GM03348 (cell line): ENCODE measurements at places on chromosomes 4 and X.

- DNase-seq: no peak
Observed at GRCh38 chr4:1496116-1496642, 89.9 kb upstream of the NKX1-1 start.

GRCh38 chrX:138775517-138775916 lies 64.0 kb upstream of the FGF13 start:
- peak; percentile 33 for DNase-seq

DNA sequence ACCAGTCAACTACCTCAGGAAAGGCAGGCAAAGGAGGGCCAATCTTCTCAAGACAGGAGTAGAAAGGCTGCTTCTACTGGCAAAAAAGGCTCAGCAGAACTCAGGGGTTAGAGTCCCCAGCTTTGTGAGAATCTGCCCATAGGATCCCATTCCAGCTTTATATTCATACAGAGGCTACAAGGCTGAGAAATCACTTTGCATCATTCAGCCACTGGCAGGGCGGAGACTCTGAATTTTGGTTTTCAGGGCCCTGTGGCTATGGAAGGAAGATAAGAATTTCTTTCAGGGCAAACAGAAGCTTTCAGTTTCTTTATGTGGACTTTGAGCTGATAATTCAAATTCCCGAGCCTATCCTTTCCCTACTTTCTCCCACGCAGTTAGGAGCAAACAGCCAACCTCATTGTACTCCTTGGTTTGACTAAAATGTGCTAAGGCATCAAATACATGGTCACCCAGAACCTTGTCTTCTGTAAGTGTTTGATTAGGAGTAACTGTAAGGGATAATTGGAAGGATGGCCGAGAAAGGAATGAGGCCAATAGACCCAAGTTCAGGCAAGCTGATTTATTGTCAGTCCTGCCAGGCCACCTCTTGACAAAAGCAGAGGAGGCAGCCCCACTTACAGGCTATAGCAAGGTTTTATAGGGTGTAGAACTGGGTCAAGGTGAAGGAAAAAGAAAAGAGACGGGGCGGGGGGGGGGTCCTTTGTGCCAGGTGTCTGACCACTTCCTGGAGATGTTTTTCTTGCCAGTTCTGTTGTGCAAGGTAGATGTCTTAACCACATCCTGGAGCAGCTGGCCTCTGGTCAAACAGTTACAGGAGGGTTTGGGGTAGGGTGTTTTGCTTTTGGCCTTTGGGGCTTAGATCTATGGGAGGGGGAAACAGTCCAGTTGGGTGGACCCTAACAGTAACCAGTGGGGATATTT lies 165.3 kb upstream of the PPP1R2C start:
- no peak for DNase-seq

GRCh38 chr4:78568640-78569305 lies 17.2 kb downstream of the ANXA3 start:
- DNase-seq: peak; percentile 12

DNA sequence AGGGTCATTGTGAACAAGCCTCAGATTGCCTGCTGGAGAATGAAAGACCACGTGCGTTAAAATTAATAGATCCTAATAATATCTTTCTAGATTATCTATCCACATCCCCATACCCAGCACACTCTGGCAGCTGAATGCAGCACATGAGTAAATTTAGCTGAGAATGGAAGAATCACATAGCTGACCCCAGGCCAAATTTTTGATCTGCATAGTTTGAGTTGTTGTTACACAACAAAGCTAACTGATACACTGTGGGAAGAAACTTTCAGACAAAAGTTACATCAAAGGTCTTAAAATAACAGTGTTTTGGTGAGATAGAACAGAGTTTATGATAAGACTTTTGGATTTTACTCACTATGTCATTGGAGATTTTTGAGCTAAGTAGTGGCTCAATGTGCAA lies 72.4 kb upstream of the ANXA10 start:
- DNase-seq: no peak

GRCh38 chr4:150960818-150961217 lies 54.3 kb downstream of the LRBA start:
- DNase-seq: peak; percentile 18

GRCh38 chrX:53479301-53479700 lies 45.1 kb upstream of the HSD17B10 start:
- no peak for DNase-seq

GRCh38 chr4:140151699-140152012 lies 2.3 kb downstream of the MAML3 start:
- DNase-seq: peak; percentile 80

DNA sequence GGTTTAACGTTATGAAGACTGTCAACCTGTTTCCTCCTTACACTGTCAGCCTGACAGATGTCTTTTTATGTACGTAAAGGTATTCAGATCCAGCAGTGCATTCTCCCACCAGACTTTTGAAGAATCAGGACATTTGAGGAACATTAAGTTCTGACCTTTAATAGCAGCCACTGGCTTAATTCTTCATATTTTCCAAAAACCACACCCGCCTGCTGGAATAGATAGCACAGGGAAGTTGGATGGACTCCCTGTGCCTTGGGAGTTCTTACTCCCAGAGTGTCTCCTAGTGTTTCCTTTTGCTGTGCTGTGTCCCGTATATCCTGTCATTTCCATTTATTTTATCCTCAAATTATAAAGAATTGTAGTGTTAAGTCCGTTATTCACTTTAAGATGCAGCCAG lies 94.5 kb downstream of the AFF1 start:
- DNase-seq: no peak

DNA sequence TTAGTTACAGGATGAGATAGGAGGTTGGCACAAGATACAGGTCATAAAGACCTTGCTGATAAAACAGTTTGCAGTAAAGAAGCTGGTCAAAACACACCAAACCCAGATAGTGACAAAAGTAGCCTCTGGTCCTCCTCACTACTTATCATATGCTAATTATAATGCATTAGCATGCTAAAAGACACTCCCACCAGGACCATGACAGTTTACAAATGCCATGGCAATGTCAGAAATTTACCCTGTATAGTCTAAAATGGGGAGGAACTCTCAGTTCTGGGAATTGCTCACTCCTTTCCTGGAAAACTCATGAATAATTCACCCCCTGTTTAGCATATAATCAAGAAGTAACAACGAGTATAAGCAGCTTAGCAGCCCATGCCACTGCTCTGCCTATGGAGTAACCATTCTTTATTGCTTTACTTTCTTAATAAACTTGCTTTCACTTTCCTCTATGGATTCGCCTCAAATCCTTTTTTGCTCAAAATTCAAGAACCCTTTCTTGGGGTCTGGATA lies 1254.4 kb downstream of the PCDH7 start:
- DNase-seq: no peak

DNA sequence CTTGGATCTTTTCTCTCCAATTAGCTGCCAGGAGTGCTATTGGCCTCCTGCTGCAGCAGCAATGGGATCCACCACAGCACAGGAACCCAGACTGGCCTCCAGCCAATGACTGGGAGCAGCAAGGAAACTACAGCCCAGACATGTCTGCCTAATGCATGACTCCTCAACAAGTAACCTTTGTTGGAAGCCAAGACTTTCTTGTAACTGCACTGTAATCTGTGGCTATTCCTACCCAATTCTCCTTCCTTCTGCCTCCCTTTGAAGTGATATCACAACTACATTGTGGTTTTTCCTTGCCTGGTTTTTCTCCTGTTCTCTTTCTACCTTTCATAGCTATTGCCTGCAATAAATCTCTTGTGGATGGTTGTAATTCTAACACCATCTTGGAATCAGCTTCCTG lies 39.8 kb downstream of the SNCA start:
- DNase-seq: peak; percentile 15

GRCh38 chr4:23747281-23747735 lies 142.5 kb downstream of the PPARGC1A start:
- DNase-seq: no peak

DNA sequence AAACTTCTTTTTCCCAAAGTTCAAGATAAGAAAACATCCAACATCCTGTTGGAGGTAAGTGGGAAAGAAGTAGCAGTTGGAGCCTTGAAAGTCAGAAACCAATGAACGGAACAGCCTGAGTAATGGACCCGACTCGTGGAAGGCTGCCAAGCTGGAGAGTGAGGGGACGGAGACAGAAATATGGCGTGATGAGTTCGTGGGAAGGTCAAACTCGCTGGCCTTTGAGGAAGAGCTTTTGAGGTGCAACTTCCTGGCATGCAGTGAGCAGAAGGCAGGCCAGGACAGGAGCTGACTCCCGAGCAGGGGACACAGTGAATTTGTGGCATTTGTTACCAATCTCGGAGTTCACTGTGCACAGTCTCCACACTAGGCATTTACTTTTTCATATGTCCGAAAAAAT lies 1.0 kb upstream of the TRIML1 start:
- no peak for DNase-seq

DNA sequence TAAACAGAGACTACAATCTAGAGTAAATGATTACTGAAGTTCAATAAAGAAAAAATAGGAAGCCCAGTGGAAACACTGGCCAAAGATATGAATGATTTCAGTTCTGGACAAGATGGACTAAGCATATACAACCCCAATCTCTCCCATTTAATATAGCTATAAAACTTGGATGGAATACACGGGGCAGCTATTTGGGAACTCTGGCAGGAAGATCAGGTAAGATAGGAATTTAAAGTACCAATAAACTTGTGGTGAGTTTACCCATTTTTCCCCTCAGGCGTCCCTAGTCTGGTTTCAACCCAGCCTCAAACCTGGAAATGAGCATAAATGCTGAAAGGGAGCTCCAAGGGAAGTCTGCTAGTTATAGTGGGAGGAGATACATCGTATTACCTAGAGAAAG lies 20.4 kb downstream of the NUP54 start:
- DNase-seq: no peak

DNA sequence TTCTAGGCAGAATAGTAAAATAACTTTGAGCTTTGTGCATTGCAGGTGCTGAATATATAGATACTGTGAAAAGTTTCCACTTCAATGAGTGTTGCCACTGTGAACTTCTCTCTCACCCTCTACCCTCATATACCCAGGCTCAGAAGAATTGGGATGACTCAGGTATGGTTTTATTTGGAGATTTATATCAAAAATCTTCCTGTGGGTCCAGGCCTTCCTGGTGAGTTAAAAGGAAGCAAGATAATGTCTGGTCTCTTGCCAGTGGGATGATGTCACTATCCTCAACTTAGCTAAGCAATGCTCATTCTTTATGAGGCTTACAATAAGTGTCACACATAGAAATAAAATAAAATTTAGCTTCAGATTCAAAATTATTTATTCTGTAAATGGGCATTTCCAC lies 153.3 kb upstream of the TENT5D start:
- no peak for DNase-seq

DNA sequence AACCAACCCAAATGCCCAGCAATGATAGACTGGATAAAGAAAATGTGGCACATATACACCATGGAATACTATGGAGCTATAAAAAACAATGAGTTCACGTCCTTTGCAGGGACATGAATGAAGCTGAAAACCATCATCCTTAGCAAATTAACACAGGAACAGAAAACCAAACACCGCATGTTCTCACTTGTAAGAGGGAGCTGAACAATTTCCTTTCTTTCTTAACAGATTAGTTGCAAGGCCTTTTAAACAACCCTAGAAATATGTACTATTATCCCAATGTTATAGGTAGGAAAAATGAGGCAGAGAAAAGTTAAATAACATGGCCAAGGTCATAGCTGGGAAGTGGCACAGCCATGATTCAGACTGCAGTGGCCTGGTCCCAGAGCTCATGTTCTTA lies 5.8 kb upstream of the OCIAD2 start:
- DNase-seq: no peak

DNA sequence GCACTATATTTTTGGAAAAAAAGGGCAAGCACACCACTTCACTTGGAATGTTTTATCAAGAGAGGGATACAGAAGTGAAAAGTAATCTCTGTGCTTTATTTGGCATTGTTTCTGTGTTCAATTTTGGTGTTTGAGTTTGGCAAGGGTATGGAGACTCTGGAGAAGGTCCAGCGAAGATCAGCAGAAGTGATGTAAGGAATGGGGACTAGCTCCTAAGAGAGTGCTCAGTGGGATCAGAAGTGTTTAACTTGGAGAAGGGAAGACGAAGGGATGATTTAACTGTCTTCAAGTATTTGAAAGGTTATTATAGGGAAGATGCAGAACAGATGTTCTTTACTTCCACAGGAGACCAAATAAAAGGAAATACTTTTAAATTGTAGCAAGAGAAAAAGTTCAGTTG lies 74.3 kb downstream of the CFAP299 start:
- no peak for DNase-seq

- no peak for DNase-seq
Observed at GRCh38 chr4:145755802-145756201, 75.9 kb downstream of the C4orf51 start.

- DNase-seq: peak; percentile 14
Observed at GRCh38 chrX:38236901-38237615, 16.4 kb upstream of the SRPX start.

- DNase-seq: no peak
Observed at GRCh38 chrX:22628275-22628674, 355.6 kb downstream of the CBLL2 start.

DNA sequence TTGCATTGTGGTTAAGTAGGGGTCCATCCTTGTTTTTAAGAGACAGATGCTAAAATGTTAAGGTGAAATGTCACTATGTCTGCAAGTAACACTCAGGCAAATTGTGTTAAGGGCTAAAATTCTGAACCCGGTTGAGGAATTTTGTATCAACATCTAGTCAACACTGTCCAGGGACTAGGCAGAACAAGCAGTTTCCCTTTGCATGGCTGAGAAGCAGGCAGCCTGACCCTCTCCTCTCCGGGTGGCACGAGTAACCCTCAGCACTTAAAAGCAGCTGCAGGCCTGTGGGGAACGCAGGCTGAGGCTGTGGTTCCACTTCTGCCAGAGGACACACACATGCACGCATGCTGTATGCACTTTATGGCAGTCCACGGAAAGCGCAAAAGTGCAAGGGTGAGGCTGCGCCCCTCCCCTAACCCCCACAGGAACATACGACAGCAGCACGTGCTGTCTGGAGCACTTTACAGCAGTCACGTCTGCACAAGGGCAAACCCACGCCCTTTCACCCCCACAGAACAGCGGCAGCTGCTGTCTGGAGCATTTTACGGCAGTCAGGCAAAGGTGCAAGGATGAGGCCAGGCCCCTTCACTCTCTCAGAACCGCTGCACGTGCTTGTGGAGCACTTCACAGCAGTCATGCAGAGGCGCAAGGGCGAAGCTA lies 619 bp upstream of the MPC1L start:
- no peak for DNase-seq

DNA sequence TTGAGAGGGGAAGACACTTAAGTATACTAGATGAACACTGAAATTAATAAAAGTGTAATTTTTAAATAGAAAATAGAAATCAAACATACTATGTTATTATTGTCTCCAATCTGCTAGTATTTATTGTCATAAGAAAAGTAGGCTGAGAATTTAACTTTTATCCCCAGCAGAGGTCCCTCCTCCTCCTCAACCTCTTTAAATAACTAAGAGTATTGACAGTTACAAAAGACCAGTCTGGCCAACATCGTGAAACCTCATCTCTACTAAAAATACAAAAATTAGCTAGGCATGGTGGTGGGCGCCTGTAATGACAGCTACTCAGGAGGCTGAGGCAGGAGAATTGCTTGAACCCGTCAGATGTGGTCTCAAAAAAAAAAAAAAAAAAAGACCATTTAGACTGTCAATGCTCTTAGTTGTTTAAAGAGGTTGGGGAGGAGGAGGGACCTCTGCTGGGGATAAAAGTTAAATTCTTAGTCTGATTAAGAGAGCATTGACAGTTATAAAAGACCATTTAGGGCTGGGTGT lies 4.2 kb downstream of the SLC30A9 start:
- no peak for DNase-seq

GRCh38 chr4:88087004-88087403 lies 71.4 kb downstream of the ABCG2 start:
- DNase-seq: no peak
